Aorta (tissue), 5 donors: ENCODE measurements at places on chromosomes 4 and X.
A peak's percentile ranks its signal among the peaks of the same experiment; 100 is the strongest.

- DNase-seq = no peak
Measured at GRCh38 chr4:24322511-24322910, 261.8 kb downstream of the DHX15 start.

- no peak for DNase-seq
Measured at GRCh38 chr4:107757283-107757682, 37.2 kb upstream of the PAPSS1 start.

DNA sequence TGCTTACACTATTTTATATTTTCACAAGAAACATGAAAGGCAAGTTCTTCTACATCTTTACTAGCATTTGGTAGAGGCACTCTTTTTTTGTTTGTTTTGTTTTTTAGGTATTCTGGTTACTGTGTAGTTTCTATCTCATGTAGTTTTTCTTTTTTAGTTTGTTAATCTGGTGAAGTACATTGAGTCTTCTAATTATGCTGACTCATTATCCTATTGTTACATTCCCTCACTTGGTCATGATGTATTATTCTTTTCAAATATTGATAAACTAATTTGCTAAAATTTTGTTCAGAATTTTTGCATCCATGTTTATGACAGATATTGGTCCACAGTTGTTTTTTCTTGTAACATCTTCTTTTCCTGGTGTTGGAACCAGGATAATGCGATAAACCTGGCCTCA is 4.7 kb downstream of the GK2 start:
- DNase-seq = no peak

GRCh38 chr4:150126864-150127203 is 48.6 kb downstream of the DCLK2 start:
- no peak for DNase-seq

- DNase-seq = no peak
Measured at GRCh38 chr4:117447925-117448324, 362.5 kb upstream of the TRAM1L1 start.

GRCh38 chrX:21738210-21738949 is 19.5 kb downstream of the SMPX start:
- DNase-seq = no peak

GRCh38 chrX:9189286-9189685 is 155.4 kb upstream of the FAM9B start:
- no peak for DNase-seq

- no peak for DNase-seq
Measured at GRCh38 chr4:163353054-163353453, 9.4 kb downstream of the NPY5R start.

GRCh38 chr4:48193096-48193836 is 59.2 kb upstream of the TXK start:
- no peak for DNase-seq

GRCh38 chr4:139300431-139301112 is 733 bp upstream of the NAA15 start:
- no peak for DNase-seq

- peak; percentile 79 for DNase-seq
Measured at GRCh38 chr4:112704991-112705845, 68.3 kb downstream of the LARP7 start.

GRCh38 chr4:74158466-74159142 is 686 bp downstream of the MTHFD2L start:
- DNase-seq = no peak

- no peak for DNase-seq
Measured at GRCh38 chr4:10831727-10832408, 147.3 kb upstream of the CLNK start.

- DNase-seq = no peak
Measured at GRCh38 chr4:140157341-140157740, 3.4 kb upstream of the MAML3 start.

- no peak for DNase-seq
Measured at GRCh38 chr4:53584658-53585057, 6.6 kb downstream of the LNX1 start.

DNA sequence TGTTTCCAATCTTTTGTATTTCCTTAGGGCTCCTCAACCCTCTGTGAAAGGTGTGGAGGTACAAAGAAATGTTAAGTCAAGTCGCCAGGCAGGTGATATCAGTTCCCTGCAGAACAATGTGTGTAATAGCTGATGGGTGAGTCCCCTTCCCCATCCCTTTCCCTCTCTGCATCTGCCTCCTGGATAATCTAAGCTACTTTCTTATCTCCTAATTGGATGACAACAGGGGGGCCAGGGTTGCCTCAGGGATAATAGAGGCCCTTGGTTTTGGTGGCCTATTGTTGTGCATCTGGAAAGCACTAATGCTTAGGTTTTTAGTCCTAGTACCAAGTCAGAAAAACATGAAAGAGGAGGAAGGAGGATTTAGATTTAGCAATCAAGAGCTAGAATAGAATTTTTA is 29.1 kb downstream of the MAGED1 start:
- DNase-seq = no peak

GRCh38 chr4:76821641-76822040 is 76.3 kb downstream of the SOWAHB start:
- no peak for DNase-seq

DNA sequence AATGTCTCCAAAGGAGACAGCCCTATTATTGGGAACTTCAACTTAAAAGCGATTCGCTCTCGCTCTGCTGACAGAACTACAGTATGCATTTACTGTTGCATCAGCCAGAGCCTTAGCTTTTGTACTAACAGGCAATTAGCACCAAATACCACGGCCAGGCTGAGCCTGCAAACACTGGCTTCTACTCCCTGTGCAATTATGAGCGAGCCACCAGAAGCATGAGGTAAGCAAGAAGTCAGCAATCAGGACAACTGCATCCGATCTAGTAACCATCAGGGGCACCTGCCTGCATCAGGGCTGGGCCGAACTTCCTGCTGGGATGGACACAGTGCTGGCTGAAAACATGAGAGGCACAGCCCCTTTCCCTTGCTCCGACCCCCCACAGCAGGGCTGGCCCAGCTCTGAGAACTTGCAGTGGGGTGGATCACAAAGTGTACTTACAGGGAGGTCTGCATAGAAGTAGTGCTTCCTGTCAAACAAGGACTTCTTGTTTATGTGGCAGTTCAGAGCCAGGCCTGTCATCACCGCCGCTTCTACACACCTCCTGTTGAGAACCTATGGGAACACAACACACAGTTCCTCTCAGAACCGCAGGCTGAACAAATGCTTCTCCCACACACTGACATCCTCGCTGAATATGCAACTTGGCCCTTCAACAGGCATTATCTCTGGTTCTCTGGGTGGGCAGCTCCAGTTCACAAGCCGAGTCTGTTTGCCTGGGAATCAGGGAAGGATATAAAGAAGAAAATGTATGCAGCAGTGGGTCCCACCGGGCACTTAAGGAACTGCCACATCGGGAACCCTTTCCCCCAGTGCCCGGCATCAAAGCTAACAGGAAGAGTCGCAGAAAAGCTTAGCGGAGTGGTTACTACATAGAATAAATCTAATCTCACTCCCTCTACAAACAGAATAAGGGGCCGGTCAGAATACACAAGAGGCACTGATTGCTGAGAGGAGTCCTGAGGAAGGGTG is 41.5 kb downstream of the GATB start:
- DNase-seq = no peak

DNA sequence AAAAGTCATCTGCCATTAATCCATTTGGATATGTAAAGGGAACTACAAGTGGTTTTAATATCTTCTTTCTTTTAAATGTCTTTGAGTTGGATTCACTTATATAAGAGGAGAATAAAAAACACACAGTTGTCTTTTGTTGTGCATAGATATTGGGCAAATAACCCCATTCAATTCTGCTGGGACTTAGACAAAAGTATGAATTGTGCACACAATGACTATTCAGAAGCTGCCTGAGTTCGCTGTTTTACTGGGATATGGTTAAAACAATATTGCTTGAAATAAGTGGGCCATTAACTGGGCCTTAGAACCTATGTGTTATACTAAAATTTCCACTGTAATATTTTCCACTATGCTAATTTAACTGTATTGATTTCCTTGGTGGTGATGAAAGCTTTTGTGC is 71.7 kb downstream of the PCYT1B start:
- DNase-seq = no peak

DNA sequence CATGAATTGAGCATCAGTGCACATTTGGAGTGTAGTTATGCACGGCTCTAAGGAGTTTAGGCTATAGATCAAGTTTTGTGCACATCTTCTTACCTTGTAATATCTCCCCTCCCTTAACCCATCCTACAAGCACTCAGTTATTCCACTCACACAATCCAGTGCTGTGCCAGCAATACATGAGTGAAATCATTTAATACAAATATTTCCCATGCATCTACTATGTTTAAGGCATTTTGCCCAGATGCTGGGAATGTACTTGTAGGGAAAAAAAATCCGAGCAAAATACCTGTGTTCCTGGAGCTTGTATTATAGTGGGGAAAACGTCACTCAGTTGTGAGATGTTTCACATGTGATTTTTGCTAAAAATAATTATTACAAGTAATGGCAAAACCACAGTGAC is 191.6 kb upstream of the LDB2 start:
- DNase-seq = no peak

GRCh38 chr4:57095956-57096355 is 14.2 kb downstream of the IGFBP7 start:
- no peak for DNase-seq

GRCh38 chrX:150983521-150984168 is 510 bp downstream of the HMGB3 start:
- DNase-seq = no peak

GRCh38 chr4:47798165-47798564 is 39.7 kb downstream of the CORIN start:
- no peak for DNase-seq

DNA sequence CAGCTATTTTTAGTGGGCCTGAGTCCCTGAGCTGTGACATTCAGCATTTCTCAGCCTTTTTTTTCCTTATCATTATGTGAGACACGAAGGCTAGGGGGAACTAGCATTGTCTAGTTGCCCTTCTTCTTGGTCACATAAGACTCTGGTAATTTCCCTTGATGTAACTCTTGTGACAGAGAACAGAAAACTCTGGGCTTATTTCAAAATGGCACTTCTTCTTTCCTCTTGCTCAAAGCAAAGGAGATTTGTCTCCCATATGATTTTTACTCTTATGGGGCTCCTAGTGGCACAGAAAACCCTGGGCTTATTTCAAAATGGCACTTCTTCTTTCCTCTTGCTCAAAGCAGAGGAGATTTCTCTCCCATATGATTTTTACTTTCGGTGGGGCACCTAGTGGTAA is 14.7 kb downstream of the ATXN3L start:
- DNase-seq = no peak

DNA sequence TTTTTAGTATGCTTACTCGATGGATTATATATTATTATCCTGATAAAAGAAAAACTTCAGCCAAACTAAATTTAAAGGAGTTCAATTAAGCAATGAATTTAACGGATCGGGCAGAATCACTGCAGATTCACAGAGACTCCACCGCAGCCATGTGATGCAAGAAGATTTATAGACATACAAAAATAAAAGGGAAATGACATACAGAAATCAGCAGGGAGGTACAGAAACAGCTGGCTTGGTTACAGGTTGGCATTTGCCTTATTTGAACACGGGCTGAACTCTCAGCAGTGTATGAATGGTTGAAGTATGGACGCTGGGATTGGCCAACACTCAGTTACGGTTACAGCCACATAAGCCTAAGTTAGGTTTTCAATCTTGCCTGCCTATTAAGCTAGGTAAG is 35.4 kb upstream of the DHRSX start:
- no peak for DNase-seq

DNA sequence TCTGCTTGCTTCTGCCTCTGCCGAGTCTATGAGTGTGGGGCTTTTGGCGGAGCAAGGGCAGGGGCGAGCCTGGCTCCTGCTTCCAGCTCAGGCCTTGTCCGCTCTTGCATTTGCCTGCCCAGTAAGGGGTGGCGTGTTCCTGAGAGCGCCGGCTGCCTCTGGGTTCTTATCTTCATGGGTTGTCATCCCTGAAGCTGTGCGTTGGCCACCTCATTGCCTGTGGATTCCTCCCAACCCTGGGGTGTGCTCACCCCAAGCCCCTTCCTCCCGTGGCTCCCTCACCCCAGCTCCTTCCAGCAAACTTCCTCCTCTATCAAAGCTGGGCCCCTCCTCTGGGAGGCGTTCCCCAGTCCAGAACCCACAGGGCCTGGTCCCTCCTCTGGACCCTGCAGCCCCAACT is 17.5 kb downstream of the SH3BP2 start:
- DNase-seq = no peak

DNA sequence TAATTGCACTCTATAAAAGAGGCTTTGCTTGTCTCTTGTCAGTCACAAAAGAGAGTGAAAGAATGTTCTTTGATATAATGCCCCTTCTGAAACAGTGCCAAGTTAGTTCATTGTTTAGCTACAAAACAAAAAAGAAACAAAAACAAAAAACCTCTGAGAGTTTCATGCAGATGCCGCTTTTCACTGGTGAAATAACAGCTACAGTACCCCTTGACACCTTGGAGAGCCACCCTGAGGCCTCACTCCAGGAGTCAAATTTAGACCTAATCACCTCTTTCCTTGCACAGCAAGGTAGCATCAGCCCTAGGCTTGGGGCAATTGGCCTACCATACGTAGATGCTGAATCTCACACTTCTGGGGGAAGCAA is 185.2 kb downstream of the UNC5C start:
- DNase-seq = no peak

GRCh38 chrX:136205882-136206380 is 45.3 kb downstream of the MAP7D3 start:
- DNase-seq = no peak

DNA sequence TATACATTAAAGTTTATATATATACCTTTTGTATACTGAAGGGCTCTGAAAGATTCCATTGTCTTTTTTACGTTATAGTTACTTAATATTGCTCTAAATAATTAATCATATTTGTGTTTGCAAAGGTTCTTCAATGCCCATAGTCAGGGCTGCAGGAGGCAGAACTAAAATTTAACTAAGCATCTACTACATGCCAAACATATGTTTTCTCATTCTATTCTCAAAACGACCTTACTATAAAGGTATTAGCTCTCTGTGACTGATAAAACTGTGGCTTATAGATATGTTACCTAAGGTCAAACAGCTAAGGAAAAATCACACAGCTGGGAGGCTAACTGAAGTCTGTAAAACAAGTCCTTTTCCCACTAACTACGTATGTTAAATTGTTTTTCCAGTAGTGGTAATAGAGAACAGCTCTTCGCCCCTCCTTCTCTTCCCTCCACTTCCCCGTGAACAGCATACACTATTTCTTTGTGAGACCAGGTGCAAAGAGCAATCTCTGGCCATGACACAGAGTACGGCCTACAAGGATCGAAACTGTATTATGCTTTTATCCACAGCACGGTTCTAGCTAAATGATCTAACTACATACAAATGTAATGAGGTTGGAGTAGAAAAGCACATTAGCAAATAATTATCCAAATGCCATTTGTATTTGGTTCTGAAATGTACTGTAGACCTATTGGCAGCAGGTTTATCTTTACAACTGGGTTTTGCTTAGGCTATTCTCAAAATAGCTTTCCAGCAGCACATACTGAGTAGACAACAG is 1.7 kb downstream of the CNOT6L start:
- no peak for DNase-seq

- no peak for DNase-seq
Measured at GRCh38 chr4:83266689-83267088, 17.9 kb downstream of the COQ2 start.

GRCh38 chrX:103615781-103616371 is 8.1 kb downstream of the TCEAL3 start:
- no peak for DNase-seq

GRCh38 chr4:144384408-144384807 is 243.9 kb upstream of the GYPA start:
- no peak for DNase-seq
